Suprapubic skin (tissue), 4 donors: ENCODE measurements at places on chromosomes 7 and 10. TPM values are rescaled to one million over a fixed set of nuclear protein-coding genes. Genes with fewer than 3 reads are reported as not detected.

GRCh38 chr7:25496476-25497368 lies 268.4 kb upstream of the NPVF start:
- DNase-seq: no peak

PLEKHS1 gene
- total RNA-seq: 0.49 TPM

HOGA1 gene
- total RNA-seq: 2.1 TPM

SSC4D gene
- 0.95 TPM for total RNA-seq

GRCh38 chr10:25112016-25112415 lies 62.8 kb upstream of the GPR158 start:
- DNase-seq: no peak

- no peak for DNase-seq
Observed at GRCh38 chr10:72688208-72688651, 3.7 kb upstream of the MCU start.

DNA sequence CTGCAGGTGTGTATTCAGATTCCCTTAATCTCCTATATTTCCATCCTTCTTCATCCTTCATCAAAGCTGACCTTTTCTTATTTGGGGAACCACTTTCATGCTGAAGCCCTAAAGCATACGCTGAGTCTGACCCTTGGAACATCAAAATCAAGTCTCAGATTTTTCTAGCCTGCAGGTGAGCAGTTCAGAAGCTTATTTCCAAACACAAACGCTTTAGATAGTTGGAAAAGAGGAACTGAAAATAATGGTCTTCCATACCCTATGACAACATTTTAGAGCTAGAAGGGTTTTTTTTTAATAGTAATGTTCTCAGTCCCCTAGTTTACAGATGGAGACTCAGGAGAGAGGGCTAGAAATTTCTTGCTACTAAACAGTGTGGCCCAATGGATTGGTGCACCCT lies 1.6 kb upstream of the AGK start:
- no peak for DNase-seq

DNA sequence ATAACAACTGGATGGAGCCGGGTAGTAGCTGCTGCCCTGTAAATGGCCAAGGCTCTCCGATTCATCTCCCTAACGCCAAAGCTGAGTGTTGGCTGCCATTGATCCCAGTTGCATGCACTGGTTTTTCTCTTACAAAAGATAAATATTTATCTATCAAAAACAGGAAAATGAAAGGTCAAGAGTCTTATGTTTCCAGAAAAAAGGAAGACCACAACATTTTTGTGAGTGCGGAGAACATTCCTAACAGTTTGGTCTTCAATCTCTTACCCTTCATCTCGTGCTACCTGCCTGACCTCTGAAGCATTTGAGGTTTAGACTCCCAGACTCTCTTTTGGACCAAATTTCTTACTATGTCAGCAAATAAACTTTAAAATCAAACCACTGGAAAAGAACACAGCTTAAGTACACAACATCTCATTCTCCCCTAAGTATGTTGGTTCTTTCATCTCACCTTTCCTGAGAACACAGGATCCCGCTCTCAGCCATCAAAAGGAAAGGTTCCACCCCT lies 61.6 kb downstream of the SORBS1 start:
- no peak for DNase-seq

DNA sequence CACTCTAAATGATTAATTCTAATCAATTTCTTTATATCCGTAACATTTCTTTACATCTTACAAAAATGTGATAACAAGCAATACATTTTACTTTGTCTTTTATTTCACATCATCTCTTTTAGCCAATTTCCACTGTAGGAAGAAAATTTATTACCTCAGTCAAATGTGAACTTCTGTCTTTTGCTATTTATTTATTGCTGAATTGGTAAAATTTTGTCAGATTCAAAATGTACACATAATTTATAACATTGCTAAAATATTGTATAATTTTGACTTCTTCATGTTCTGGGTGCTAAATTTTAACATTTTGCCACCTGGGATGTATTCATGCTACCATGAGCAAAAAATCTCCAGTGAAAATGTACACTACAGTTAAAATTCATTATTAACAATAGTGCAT lies 158.0 kb downstream of the HGF start:
- DNase-seq: no peak

- no peak for DNase-seq
Observed at GRCh38 chr7:101978683-101979082, 161.3 kb downstream of the CUX1 start.

DNA sequence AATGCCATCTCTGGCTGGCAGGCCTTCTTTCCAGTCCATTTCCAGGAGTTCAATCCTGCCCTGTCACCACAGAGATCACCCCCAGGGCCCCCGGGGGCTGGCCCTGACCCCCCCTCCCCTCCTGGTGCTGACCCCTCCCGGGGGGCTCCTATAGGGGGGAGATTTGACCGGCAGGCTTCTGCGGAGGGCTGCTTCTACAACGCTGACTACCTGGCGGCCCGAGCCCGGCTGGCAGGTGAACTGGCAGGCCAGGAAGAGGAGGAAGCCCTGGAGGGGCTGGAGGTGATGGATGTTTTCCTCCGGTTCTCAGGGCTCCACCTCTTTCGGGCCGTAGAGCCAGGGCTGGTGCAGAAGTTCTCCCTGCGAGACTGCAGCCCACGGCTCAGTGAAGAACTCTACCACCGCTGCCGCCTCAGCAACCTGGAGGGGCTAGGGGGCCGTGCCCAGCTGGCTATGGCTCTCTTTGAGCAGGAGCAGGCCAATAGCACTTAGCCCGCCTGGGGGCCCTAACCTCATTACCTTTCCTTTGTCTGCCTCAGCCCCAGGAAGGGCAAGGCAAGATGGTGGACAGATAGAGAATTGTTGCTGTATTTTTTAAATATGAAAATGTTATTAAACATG lies 6.0 kb downstream of the CHPF2 start:
- DNase-seq: no peak

DNA sequence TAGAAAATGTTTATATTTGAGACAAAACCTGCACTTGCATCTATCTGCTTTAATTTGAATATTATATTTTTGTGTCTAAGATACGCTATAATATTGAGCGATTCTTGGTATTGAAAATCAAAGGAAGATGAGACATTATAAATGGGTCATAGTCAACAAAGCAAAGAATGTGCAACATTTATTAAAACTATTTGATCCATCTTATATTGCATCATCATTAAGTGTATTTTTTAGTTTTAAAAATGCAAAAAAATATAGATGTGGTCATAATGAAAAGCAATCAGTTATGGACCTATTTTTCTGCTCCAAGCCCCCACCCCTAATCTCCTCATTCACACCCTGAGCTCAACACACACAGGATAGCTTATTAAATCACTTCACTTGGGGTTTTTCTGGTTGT lies 847.3 kb downstream of the NRG3 start:
- DNase-seq: no peak

DNA sequence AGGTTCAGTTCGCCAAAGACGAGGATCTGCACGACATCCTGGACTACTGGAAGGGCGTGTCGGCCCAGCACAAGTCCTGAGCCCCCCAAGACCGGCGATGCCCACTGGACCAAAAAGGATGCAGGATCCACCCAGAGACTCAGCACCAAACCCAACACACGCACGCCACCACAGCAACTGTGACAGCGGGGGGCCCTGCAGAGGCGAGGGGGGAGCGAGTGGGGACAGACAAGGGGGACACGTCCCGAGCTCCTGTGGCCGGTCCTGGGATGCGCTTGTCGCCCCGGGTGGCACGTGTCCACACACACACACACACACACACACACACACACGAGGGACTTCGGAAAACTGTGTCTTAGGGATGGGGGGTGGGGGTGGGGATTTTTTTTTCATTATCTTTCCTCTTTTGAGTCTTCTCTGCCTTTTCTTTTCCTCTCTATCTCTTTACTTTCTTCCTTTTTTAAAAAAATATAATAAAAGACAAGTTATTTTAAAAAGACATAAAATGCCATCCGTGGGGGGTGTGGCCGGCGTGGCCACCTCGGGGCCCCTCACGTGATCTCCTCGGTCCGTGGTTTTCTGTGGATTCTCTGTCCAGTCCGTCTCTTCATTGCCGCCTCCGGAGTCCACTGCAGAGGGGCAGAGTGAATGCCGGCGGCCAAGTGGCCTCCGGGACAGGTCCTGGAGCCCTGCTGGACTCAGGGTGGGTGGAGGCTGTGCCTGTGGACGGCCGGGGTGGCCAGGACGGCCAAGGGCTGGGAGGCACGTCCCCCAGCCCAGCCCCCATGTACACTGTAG lies 77.1 kb downstream of the ELFN1 start:
- DNase-seq: no peak

DNA sequence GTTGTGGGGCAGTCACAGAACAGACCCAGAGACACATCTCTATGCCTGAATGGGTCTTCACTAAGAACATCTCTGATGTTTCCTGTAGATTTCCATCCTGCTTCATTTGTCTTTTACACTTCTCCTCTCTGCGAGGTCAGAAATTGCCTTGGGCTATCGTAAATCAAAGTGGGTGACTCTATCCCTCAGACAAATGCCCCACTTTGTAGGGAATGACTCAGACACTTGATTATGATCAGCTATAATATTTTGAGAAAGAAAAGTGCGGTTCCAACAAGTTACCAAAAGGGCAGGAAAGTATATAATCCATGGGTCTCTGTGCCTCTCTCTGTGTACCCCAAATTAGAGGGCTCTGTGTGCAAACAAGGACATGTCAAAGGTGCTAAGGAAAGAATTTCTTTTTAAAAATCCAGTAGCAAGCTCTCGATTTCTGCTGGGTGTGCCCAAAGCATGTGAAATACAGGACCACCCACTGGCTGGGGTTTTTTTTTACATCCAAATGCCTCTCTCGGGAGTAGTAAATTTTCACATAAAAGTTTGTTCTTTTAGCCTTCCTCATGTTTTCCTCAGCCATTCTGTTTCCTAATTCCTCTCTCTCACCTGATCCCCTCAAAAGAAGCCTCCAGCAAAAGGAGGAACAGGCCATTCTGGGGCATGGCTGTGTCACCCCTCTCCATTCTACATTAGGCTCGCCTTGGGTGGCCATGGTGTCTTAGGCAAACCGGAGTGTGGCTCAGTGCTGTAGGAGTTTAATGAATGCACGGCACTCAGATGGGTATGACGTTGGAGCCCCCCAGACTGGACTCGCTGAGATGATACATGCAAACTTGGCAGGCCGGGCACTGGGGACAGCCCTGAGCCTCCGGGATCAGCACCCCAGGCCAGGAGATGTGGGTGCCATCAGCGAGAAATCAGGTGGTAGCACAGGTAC lies 6.3 kb upstream of the OPN4 start:
- peak; percentile 77 for DNase-seq

TMEM72 gene
- total RNA-seq: not detected

DNA sequence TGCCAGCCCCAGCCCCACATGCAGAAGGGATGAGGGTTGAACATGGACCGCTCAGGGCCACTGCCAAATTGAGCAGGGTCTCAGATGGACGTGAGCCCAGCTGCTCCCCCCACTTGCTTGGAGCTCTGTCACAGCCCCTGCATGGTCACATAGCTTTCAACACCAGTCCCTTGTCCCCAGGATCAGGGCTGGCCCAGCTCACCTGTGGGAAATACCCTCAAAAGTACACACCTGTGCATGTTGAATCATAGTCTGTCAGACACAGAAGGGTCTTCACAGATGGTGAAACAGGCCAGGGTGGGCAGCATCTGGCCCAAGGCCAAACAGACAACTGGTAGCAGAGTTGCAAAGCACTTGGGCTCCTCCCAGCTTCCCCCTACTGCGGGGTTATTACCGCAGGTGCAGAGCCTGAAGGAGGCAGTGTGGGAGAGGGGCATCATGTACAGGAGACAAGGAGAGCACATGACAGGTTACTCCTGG lies 77.6 kb upstream of the UNC5B start:
- no peak for DNase-seq

GRCh38 chr10:74862625-74863024 lies 36.2 kb downstream of the KAT6B start:
- DNase-seq: no peak

GRCh38 chr10:110009736-110010475 lies 2.1 kb downstream of the ADD3 start:
- DNase-seq: no peak

DNA sequence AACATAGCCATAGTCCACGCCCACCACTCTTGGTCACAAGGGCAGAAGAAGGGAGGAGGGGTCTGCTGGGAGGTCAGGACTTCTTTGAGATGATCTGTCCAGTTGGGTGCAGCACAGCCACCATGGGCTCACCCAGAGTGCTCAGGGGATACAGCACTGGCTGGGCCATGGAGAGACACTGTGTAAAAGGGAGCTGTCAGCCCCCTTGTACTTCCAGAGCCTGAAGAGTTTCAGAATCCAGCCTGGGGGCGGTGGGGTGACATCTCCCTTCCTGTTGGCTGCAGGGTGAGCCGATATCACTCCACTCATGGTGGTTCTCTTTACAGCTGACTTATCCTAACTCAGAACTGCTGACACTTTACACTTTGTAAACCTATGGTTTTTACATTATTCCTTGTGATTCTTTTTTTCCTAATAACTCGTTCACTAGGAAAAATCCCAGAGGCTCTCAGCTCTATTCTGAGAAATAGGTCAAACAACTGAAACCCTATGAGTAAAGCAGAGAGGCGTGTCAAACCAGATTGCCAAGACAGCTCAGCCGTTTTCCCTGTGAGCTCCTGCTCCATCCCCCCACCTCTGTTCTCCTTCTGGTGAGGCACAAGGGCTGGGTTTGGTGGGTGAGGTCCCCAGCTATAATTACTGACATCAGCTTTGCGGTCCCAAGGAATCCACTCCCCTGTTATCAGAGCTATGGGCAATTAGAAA lies 3.2 kb upstream of the MRPS24 start:
- DNase-seq: no peak

- DNase-seq: no peak
Observed at GRCh38 chr7:135158874-135159273, 11.0 kb downstream of the TMEM140 start.

GRCh38 chr7:130379532-130379920 lies 768 bp upstream of the CPA1 start:
- no peak for DNase-seq

- DNase-seq: no peak
Observed at GRCh38 chr7:98753989-98754479, 115.8 kb downstream of the TMEM130 start.

OPALIN gene
- not detected for total RNA-seq

DNA sequence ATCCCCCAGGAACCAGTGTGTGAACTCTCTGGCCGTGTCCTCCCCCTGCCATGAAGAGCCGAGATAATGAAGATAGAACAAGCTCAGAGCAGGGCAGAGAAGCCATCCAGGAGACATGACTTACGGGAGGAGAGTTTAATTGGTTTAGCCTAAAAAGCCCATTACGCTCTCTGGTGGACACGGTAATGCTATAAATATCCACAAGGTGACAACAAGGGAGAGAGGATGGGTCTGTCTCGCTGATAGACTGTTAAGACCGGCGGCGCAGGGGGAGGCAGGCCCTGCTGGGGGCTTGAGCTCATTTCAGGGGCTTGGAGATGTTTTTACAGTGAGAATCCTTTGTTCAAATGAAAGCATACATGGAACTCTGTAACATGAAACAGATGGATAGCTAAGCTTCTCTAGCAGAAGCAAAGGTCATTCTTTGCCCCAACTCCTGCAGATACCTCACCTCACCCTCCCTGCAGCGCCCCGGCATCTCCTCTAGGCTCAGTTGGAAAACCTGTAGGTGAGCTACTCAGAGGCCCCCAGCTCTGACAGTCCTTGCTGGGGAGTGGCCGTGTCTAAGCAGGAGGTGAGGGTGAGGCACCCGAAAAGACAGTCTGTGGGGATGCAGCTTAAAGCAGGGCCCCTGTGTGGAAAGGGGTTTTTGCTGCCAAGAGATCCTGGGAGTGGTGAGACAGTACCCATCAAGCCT lies 40.8 kb upstream of the LOXL4 start:
- no peak for DNase-seq

GRCh38 chr7:90740386-90740785 lies 144.3 kb downstream of the CDK14 start:
- no peak for DNase-seq

GRCh38 chr10:74371696-74372095 lies 220.7 kb downstream of the ADK start:
- DNase-seq: no peak

- no peak for DNase-seq
Observed at GRCh38 chr7:7535691-7536090, at the start of gene COL28A1. TSS of gene COL28A1 (minus strand) at chr7:7535873. CDS start at chr7:7532875, 2,998 bp downstream.
